ENCODE measurements at places on chromosomes 6 and 20.

DNA sequence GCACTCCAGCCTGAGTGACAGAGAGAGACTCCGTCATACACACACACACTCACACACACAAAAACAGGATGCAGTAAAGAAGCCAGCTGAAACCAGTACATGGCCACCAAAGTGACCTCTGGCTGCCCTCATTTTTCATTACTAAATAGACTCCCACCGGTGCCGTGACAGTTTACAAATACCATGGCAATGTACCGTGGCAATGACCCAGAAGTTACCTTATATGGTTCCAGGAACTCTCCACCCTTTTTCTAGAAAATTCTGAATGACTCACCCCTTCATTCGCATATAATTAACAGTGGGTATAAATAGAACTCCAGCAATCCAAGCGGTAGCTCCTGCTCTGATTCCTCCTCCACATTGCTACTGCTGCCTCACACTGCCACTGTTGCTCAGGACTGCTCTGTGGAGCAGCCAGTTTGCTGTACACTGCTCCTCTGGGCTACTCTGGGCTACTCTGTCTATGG, 57.7 kb downstream of the SNX5 start:
- no peak for DNase-seq

- no peak for DNase-seq
These were observed 36.9 kb downstream of the B4GALT5 start for GRCh38 chr20:49676581-49677291.

- DNase-seq = no peak
These were observed 314.1 kb downstream of the CD83 start for GRCh38 chr6:14431385-14432330.

DNA sequence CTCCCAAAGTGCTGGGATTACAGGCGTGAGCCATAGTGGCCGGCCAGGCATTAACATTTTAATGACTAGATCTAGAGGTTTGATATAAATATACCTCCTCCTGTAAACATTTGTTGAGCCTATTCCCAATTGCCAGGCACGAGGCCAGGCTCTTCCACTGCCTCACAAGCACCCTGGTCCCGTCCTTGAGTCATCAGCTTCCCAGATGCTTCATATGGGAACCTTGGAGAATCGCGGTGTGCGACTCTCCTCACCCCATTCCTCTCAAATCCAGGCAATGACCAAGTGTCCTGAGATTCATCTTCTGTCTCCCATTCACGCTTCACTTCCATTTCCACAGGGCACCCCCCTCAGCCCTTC, 35.9 kb upstream of the PIM1 start:
- no peak for DNase-seq

- no peak for DNase-seq
These were observed 6.7 kb downstream of the TMEM151B start for GRCh38 chr6:44276667-44277640.

GRCh38 chr6:105102186-105102585, 77.6 kb downstream of the POPDC3 start:
- no peak for DNase-seq

- DNase-seq = no peak
These were observed 40.4 kb upstream of the DUSP22 start for GRCh38 chr6:251920-252319.

DNA sequence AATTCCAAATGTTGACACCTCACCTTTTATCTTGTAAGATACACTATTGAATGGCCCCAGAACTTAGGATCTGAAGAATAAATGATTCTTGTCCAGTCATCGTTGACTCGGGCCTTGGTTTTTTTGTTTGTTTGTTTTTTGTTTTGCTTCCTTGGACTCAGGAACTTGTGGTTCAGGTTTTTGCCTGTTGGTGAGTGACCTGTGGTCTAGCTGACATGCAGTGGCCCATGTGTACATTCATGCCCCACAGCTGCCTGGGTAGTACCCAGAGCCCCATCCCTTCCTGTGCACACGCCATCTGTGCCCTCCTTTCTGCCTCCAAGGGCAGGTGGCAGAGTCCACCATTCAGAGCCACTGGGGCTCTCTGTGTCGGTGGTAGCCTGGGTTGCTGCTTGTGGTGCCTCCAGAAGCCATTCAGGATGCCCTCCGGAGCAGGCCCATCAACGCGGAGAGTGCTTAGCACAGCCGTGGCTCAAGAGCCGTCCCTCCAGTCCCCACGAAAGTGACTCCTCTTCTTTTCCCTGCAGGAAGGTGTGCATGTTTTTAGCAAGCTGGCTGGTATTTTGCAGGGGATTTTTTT, 85.9 kb downstream of the SYNJ2 start:
- DNase-seq = no peak

- DNase-seq = no peak
These were observed 147.8 kb upstream of the INSM1 start for GRCh38 chr20:20220134-20220533.

GRCh38 chr6:47023573-47023972, 18.6 kb downstream of the ADGRF1 start:
- DNase-seq = no peak

DNA sequence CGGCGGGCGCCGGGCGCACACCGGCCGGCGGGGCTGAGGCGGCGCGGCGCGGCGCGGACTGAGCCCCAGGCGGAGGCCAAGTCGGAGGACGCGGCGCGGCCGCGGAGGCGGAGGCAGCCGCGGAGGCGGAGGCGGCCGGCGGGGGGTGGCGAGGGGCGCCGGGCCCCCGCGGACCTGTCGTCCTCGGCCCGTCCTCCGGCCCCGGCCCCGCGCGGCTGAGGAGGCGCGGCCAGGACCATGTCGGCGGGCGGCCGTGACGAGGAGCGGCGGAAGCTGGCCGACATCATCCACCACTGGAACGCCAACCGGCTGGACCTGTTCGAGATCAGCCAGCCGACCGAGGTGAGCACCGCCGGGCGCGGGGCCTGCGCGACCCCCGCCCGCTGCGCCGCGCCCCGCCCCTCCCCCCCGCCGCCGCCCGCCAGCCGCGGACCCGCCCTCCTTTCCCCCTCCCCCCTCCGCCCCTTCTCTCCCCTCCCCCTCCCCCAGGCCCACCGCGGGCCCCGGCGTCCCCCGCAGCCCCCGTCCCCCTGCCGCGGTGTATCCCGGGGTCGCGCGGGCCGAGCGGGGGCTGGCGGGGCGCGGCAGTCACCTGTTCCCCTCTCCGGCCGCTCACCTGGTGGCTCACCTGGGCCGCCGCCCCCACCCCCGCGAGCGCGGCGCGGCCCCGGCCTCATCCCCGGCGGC, at the start of gene AFDN:
Gene AFDN, plus strand, starts transcription at position 16 of the 687 bp plus-strand sequence. Its CDS starts 222 bp downstream, at position 238.
- no peak for DNase-seq

- no peak for DNase-seq
These were observed 29.1 kb upstream of the SCML4 start for GRCh38 chr6:107853230-107853629.

DNA sequence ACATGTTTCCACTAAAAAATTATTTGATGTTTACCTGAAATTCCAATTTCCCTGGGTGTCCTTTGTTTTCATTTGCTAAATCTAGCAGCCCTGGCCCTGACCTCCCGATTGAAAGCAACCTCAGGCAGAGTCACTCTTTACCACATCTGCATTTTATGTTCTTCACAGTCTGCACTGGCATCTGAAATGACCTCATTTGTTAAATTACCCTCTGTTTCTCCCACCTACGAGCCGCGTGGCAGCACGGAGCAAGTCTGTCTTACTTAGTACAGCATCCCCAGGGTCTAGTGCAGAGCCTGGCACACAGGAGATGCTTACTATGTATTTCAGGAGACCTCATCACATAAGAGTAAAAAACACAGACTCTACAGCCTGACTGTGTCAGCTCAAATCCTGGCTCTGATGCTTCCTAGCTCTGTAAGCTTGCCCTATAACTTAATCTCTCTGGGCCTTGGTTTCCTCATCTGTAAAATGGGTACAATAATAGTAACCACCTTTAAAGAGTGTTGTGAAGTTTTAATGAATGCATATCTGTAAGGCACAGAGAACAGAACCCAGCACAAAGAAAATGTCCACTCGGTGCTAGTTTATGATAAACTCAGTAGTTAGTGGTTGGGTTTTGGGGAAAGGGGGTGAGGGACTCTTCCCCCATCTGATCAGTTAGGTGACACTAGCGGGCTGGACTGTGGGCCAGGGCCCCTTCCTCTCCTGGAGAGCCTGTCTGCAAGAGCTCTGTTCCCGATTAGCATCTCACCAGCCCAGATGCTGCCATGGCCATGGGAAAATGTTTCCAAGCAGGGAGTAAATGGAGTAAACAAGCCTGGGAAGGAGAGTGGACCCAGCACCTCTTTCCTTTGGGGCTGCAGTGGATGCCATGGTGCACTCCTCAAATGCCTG, 88.2 kb downstream of the PREX1 start:
- DNase-seq = no peak

DNA sequence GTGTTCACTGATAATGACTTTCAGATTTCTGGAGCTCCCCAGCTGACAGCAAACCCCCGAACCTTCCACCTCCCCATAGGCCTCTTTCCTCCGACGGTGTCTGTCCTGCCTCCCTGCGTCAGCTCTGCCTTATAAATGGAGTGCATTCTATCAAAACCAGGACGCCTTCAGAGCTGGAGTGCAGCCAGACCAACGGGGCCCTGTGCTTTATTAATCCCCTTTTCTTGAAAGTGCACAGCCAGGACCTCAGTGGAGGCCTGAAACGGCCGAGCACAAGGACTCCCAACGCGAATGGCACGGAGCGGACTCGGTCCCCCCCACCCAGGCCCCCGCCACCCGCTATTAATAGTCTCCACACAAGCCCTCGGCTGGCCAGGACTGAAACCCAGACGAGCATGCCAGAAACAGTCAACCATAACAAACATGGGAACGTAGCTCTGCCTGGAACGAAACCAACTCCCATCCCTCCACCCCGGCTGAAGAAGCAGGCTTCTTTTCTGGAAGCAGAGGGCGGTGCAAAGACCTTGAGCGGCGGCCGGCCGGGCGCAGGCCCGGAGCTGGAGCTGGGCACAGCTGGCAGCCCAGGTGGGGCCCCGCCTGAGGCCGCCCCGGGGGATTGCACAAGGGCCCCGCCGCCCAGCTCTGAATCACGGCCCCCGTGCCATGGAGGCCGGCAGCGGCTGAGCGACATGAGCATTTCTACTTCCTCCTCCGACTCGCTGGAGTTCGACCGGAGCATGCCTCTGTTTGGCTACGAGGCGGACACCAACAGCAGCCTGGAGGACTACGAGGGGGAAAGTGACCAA, 42.3 kb upstream of the NAA20 start:
- peak; percentile 50 for DNase-seq

DNA sequence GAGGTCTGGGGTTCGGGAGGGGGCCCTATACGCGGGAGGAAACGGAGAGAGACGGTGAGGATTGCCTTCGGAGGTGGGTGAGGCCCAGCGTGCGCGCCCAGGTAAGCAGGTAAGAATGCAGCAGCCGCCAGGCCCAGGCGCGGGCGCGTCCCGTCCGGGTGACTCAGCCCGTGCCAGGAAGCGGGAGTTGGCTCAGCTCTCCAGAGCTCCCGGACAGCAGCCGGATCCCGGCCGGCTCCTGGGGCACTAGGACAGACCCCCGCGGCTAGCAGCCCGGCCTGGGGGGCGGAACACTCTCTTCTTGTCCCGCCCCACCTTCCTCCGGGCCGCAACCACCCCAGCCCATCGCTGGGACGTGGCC, 1.5 kb upstream of the MDFI start:
- DNase-seq = no peak

- DNase-seq = peak; percentile 68
These were observed 39.0 kb downstream of the MAS1 start for GRCh38 chr6:159929819-159930218.

DNA sequence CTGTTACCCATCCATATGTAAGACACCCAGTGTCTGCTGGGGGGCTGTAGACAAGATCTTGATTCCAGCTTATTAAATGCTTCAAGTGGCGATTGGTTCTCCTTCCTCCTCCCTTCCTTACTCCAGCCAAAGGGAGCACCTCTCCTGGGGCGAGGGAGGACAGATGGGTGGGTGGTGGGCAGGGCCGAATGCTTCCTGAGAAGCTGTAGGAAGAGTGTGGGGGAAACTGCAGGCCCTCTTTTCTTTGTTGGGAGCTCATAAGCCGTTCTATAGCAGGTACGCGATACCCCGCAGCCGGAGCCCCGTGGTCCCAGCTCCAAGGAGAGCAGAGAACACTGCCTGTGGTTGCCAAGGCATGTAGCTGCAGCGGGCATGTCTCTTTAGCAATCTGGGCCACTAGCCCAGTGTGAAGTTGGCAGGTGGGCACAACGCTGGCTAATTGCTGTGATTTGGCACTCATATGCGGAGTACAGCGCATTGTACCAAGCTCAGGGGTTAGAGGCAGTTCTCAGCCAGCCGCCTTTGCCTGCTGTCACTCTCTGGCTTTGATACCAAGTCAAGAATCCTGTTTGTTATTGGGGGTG, 14.7 kb upstream of the KCNG1 start:
- no peak for DNase-seq

DNA sequence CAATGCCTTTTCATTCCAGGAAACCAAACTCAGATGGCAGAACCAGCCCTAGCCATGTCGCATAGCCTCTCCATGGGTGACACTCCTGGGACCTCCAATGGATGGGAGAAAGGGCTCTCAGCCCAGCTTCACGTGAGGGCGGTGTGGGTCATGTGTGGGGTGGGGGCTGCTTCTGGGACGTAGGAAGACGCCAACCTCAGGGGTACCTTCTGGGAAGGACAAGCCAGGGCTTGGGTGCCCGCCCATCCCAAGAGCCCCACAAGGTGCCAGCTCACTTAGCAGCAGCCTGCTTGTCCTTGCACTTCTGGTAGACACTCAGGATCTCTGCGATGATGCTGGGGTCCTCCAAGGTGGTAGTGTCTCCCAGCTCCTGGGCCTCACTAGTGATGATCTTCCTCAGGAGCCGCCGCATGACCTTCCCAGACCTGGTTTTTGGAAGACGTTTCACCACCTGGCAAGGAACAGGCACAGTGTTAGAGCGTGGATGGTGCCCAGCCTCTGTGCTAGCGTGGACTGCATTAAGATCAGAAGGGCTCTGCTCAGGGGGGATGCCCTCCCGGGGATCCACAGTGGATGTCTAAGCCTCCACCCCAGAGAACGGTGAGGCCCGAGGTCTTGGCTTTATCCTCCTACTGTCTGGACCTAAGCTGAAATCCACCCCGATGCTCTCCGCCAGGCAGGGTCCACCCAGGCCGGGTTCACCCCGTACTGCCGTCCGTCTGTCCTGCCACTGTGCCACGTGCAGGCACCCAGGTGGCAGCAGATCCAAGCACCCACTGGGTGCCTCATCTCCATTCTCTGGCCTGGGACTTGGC, 15.1 kb upstream of the APMAP start:
- DNase-seq = no peak

DNA sequence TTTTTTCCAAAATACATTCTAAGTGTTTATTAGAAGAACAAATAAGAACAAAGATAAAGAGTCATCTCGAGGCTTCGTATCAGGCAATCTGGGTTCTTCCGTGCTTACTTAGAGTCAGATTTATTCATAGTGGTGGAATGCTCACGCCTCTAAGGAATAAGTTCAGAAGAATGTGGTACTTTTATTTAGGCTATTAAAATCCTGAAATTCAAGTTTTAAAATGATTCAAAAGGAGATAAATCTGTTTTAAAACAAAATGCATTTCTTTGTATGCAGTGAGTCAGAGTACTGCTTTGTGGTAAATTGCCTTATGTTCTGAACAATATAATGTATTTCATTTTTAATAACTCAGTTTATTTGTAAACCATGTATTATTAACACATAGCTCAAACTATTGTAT, 89.1 kb downstream of the FUT9 start:
- no peak for DNase-seq
